GF-D8 (cell line): ENCODE measurements at places on chromosomes 5 and 9.

GRCh38 chr9:131337131-131337848 is 47.8 kb downstream of the PLPP7 start:
- no peak for DNase-seq

- DNase-seq = no peak
These were observed 66.9 kb downstream of the DCP2 start for GRCh38 chr5:113043491-113043931.

DNA sequence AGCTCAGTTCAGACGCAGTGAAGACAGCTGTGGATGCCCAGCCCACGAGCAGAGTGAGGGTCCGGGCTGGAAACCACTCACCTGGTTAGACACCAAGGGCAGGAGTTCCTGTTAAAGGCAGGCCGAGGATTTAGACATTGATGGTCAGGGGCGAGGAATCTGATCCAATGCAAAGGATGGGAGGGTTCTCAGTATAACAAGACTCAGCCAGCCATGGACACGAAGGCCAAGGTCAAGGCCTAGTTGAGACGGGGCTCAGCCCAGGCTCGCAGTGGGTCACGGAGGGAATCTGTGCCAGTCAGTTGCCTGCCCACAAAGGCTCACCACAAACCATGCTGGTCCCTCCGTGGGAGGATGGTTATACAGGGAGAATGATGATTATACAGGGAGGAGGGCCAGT is 63.3 kb upstream of the FCN1 start:
- no peak for DNase-seq

- DNase-seq = no peak
These were observed 5.4 kb downstream of the PHYKPL start for GRCh38 chr5:178227138-178227659.

DNA sequence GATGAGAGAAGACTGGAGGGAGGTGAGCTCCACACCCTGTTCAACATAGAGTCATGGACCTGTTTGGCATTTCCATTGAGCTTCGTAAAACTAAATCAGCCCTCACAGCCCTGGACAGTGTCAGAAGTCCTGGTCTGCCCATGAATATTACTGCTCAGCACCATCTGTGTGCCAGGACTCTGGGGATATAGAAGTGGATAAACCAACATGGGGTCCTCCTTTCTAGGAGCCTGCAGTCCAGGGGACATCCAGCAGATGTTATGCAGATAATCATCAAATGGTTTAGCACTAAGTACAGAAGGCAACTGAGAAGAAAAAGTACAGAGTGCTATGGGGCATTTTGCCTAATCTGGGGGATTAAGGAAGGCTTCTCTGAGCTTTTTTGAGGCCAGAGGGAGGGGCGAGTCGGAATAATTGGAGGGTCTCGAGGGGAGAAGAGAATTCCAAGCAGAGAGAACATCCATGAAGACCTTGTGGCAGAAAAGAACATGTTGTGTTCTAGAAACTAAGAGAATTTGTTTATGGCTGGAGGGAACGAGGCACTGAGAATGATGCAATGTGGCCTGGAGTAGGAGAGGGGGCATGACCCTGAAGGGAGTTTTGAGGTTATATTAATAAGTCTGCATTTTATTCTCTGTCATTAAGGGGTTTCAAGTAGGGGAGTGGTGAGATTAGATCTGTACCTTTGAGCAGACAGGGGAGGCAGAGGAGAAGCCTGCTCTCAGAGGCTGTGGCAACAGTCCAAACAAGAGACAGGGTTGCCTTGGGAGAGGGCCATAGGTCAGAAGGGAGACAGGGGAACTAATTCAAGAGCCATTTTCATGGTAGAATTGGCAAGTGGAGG is 63.5 kb upstream of the SLC2A8 start:
- no peak for DNase-seq

DNA sequence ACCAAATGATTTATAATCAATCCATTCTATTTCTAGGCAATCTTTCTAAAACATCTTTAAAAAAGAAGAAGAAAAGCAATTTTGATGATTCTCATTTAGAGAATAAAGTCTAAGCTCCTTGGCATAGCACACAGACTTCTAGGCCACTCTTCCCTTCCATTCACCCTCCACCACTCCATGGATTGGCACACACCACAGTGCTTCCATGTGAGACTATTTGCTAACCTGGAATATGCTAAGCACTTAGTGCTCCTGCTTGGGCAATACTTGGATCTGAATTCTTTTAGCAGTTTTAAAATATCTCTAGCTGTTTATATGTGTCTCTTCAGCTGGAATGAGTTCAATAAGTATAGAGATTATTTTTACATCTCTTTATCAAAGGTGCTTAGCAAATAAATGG is 177.6 kb upstream of the FBXL7 start:
- no peak for DNase-seq

DNA sequence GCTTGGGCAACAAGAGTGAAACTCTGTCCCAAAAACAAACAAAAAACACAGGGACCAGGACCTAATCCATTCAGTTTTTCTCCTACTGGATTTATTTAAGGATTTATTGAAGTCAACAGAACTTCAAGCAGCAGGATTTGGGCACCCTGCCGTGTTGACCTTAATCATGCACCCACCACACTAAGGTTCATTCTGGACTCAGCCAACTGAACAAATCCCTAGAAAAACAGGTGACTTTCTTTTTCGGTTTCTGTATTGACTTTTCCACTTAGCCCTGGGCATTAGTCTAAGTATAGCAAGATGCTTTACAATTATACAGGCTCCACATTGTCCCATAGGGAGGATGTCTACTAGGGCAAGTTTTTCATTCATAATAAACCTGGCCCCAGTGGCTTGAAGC is 30.0 kb downstream of the ZNF131 start:
- no peak for DNase-seq

DNA sequence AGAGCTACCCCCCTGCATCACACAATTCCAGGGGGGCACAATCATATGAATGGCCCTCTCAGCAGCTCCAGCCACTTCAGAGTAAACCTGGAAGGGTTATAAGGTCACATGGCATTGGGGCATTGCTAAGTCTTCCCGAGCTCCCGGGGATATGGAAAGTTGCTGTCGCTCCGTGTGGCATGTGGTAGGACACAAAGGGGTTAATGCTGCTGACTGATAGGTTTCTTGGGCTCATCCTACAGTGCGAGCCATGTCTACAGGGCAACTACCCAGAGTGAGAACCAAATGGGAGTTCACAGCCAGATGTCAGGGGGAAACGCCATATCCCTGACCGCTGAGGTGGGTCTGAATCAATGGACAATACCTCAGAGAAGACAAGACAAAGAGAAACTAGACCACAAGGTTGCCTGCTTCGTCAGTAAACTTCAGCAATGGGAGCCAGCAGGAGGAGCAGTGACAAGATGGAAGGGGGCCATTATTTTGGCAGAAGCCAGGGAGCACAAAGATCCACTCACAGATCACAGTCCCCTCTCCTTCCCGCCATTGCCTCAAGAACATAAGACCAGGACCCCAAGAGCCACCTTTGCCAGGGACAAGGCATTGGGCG is 52.4 kb upstream of the SHISAL2B start:
- no peak for DNase-seq

DNA sequence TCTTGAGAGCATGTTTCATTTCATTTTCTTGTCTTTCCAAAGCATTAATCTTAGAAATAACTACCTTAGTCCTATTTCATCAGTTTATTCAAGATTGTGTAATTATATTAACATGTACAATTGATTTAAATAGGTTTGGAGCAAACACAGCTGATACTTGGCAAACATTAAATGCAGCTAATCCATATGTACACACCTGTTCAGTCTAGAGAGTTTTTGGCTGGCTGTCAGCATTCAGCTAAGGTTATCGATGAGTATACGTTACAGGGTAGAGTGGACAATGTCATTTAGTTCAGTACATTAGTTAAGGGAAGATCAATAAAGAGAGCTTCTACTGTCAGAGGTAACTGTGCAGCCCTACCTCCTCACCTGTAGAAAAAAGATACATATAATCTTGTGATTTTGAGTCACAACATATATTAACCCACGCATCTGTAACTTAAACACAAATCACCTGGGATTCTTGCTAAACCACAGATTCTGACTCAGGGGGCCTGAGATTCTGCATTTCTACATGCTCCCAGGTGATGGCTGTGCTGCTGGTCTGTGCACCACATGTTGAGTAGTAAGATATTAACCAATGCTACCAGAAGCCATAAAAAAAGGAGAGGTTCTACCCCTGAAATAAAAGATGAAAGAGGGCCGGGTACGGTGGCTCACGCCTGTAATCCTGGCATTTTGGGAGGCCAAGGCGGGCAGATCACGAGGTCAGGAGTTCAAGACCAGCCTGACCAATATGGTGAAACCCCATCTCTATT is 34.1 kb upstream of the PCA3 start:
- no peak for DNase-seq

GRCh38 chr5:96199713-96200183 is 233.3 kb downstream of the PCSK1 start:
- no peak for DNase-seq

DNA sequence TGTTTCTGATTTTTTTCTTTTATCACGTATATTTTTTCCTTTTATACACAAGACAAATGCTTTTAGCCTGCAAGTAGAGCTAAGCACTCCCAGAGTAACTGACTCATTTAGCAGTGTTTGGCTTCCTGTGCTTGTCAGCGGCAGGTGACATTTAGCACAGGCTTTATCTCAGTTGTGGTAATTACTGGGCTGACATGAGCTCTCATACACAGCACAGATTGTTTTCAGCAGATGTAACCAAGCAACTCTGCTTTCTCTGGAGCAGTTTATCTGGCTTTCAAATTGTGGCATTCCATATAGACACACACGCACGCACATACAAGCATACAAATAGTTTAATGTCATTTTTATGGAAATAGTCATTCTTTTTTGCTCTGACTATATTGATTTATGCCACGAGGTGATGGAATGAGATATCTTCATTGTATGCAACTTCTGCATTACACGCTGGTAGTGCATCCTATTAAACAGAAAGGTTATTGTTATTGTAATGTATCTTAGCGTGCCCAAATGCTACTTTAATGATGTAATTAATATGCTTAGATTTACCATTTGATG is 379.0 kb upstream of the GRAMD2B start:
- no peak for DNase-seq

DNA sequence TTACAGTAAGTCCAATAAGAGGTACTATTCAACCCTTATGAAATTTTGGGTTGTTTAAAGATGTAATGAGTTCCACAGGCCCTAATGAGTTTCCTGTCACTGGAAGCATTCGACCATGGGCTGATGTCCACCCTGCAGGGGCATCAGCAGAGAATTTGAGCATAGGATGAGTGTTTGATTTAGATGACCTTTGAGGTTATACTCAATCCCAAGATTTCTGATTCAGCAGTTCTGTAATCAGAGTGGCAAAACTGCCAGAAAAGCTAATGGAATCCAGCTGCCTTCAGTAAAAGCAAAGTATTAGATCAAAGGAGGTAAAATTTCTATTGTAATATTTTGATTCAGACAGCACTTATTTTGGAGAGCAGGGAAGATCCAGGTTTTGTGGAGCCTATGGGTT is 68.3 kb downstream of the COX7C start:
- no peak for DNase-seq

DNA sequence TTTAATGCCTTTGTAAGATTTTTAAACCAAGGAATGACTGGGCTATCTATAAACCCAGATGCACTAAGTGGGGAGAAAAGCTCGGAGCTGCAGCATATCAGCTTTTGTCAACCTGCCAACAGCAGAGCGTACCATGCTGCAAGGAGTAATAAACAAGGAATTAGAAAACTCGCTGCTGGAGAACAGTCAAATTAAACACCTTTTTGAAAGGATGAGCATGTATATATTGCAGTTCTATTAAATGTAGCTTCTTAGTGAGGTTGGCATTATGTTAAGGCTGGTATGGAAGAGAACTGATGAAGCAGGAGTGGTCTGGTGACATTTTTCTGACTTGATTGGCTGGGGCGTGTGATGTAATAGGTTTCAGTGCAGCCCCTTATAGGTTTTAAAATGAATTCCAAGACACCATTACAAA is 74.7 kb downstream of the PIK3R1 start:
- DNase-seq = no peak

- no peak for DNase-seq
These were observed 53.1 kb downstream of the ADAMTS2 start for GRCh38 chr5:179292202-179292601.

- no peak for DNase-seq
These were observed 1471.7 kb upstream of the C9orf72 start for GRCh38 chr9:29044959-29045358.

DNA sequence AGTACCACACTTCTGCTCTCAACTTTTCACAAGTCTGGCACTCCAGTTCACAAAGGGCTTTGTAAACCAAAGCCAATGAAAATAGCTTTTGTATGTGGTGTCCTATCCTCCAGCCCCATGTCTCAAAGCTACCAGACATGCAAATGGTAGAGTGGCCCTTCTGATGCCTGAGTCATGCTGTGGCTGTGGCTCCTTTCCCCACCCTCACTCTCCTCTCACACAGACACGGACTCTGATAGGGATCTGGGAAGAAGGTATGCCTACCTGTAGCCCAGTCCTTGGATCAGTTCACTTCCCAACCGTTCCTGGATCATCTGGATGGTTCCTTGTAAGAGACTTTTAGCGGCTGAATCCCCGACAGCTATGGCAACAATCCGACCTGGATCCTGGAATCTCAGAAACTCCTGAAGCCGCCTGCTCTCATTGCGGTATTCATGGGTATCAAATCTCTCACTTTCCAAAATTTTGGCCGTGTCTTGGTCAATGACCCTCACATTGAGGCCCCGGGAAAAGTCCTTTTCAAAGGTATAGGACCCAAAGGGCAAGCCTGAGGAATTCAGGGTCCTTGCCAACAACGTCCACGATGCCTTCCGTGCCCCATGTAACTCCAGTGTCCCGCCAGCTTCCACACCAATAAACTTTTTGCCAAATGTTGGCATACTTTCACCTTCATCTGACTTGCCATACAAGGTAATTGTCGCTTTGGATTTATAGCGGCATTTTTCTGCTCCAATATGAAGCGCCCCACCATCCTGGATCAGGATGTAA is 23.4 kb downstream of the CEMIP2 start:
- no peak for DNase-seq

GRCh38 chr9:128149001-128149701 is at the start of gene LCN2:
TSS of gene LCN2 (plus strand) at chr9:128149453. CDS start at chr9:128149526, 73 bp downstream.
- no peak for DNase-seq

- no peak for DNase-seq
These were observed 3.1 kb upstream of the EEIG1 start for GRCh38 chr9:127983847-127984289.

DNA sequence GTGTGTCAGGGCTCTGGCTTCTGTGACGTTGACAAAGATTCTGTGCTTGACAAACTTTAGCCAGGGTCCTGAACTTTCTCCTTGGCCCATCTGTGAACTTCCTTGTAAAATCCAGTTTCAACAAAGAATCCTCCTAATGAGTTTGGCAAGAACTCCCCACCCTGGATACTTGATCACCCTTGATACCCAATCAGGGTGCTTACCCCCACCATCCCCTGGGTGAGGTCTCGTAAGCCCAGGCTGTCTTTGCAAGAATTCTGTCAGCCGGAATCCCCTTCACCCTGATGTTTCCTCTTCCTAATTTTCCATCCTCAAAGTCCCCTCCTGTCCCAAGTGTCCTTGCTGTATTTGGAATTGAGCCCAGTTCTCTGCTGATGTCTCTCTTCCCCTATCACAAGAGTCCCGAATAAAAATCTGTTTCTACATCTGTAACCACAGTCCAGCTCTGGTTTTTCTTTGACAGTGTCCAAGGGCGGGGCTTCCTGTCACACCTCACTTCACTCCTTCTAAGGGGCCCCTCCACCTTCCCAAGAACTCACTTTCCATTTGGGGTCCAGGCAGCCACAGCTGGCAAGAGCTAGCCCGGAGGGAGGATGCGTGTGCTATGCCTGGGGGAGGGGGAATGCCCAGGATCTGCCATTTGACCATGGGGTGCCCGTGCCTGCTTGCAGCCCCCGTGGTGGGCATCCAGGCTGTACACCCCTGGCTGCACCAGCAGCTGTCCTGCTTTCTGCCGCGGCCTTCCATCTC is 2.7 kb upstream of the CARD19 start:
- no peak for DNase-seq
